Stimulated activated memory B cell treated with anti-CD40 and anti-IgM and Interleukin-4, amounts not matched to agents 10 μg/mL and 1 μg/mL and 100 μg/mL, for 72 hours (primary cell): ENCODE measurements at places on chromosomes 1 and 21.

GRCh38 chr1:10249808-10250457, 39.6 kb downstream of the KIF1B start:
- no peak for ATAC-seq

- no peak for ATAC-seq
Observed at GRCh38 chr21:15966231-15966630, 236.4 kb downstream of the USP25 start.

- ATAC-seq: no peak
Observed at GRCh38 chr1:151949371-151950193, 40.3 kb upstream of the THEM4 start.

DNA sequence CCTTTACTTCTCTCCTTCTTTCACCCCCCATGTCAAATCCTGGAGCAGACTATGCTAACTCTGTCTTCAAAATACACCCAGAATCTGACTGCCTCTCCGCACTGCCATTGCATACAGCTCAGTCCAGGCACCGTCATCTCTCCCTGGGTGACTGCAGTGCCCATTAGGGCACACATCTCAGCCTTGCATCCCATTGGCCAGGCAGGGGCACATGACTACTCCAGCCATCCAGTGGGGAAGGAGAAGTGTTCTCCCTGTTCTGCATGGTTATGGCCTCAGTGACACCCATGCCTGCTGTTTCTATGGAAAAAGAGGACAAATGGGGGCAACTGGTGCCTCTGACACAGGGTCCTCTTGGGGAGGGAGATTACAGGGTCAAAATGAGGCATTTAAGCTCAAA, 270.5 kb downstream of the MATN1 start:
- ATAC-seq: no peak

DNA sequence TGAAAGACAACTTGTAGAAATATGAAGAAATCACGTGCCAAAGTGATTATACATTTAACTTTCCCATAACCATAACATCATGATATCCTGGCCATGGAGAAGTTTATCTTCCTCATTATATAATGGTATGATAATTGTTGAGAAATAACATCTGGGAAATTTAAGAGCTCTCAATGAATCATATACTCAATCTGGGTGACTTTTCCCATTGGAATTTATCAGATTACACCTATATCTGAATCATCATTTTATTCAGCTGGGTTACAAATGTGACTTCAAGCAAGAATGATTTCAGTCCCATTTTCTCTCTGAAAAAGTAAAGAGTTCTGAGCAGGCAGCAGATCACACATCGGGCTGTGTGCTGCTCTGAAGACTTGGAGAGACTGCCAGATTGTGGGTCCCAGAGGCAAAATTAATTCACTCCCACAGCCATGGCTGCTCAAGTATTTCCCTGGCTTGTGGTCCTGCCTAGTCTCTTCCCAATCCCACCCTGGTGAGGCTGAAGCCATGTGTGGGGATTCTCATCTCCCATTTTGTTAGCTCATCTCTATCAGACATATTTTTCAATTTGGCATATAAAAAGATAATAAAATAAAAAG, 278.0 kb downstream of the MRPL39 start:
- ATAC-seq: no peak

GRCh38 chr1:74380252-74380651, 132.2 kb downstream of the LRRC53 start:
- no peak for ATAC-seq

DNA sequence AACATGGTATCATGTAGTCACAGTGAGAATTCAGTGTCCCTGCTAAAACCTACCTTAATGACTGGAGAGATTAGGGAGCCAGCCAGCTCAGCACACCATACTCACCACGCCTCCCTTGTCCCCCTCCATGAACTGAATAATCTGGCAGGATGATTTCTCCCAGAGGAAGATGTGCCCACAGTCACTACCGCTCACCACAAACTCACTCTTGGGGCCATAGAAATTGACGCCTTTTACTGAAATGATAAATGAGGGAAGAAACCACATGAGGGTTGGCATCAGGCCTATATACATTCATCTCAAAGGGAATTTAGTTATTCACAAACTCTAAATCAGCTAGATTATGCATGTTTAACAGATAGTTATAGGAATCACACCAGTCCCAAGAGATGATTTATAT, 17.4 kb downstream of the PEA15 start:
- no peak for ATAC-seq

DNA sequence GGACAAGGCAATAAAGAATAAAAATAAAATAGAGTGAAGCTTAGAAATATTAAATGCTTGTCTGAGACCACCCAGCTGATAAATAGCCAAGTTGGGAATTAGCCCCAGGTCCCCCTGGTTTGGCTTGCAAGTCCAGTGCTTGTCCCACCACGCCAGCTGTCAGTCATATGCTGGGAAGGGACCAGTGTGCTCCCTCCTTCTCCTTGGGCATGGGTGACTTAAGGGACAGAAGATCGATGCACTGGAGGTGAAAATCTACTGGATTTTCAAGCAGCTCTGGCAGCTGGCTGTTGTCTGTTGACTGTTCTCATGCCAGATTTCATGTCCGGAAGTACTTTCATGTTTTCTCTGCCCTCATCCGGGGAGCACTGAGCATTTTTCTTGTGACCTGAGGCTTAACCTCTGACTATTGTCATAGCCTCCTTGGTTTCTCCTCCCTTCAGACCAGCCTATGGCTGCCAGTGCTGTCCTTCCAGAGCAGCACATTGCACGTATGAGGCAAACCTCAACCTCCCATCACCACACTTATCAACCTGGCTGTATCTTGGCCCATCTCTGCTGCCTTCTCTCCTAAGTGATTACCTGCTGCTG, 12.4 kb downstream of the LMOD1 start:
- no peak for ATAC-seq

DNA sequence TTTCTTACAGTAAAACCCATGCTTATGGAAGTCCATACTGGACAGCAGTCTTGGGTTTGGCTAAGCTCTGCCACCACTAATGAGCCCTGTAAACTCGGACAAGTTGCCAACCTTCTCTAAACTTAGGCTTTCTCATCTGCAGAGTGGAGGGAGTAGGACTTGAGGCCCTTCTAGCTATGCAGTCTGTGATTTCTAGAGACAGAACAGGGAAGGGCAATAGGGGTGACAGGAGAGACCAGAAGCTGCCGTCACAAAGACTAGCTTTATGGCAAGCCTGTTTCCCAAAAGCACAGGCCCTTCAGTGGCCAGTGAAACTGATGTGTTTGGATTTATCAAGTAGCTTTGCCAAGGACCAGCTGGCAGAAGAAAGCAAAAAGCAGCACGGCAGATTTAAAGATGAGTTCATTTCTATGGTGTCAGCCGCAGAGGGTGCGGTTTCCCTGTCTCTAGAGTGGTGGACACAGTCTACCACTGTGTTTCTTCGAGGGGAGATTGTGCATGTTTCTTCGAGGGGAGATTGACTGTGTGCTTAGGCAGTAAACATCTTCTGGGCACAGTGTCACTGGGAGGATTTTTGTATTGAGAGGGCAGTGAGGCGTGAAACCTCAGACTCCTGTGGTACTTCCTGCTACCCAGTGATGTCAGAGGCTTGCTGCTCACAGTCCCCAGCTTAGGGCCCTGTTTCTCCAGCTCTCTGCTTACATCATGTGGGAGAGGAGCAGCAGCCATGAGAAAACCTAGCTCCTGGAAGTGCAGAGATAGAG, 119.0 kb downstream of the ROR1 start:
- ATAC-seq: peak; percentile 97

DNA sequence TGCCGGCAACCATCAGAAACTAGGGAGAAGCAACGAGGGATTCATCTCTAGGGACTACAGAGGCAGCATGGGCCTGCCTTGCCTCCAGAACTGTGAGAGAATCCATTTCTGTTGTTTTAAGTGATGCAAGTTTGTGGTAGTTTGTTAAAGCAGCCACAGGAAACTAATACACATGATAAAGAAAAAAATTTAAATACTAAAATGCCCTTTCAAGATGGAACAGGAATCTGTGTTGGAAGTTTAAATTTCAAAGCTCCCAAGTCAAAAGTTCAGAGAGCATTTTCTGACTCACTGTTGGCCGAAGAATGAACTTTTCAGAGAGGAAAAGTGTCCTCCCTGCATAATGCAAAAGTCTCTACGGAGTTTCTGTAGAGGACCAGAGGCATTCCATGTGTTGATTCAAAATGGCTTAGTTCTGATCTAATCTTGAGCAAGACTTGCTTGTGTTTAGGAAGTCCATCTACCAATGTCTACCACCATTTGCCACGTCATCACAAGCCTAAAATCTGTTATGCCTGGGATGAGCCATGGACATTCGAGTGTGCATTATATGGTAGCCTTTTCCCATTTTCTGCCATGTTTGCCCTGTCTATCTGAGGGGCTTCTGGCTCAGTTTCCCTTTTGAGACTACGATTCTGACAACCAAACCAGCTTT, 22.4 kb upstream of the ARHGAP29 start:
- ATAC-seq: no peak

- ATAC-seq: no peak
Observed at GRCh38 chr1:39694026-39694425, 2.8 kb upstream of the HPCAL4 start.

GRCh38 chr1:6037338-6037762, 8.3 kb upstream of the KCNAB2 start:
- peak; percentile 87 for ATAC-seq

- peak; percentile 89 for ATAC-seq
Observed at GRCh38 chr1:27659497-27660299, 12.3 kb downstream of the IFI6 start.

DNA sequence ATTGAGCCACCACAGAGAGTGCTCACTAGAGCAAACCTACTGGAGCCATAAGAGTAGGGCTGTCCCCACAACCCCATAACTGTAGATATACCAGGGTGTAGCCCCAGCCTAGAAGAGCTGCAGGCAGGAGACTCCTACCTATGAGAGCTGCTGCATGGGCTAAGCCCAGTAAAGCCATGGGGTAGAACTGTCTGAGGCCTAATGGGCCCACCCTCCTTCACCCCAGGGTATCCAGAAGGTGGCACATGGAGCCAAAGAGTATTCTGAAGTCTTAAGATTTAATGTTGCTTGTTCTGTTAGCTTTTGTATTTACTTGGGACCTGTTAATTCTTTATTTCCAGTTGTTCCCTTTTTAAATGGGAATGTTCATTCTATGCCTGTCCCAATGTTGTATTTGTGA, 1193.7 kb upstream of the ADGRL2 start:
- ATAC-seq: peak; percentile 43

GRCh38 chr1:86705665-86705985, 1.2 kb downstream of the SH3GLB1 start:
- no peak for ATAC-seq

- no peak for ATAC-seq
Observed at GRCh38 chr1:220696226-220696862, 6.2 kb downstream of the C1orf115 start.

DNA sequence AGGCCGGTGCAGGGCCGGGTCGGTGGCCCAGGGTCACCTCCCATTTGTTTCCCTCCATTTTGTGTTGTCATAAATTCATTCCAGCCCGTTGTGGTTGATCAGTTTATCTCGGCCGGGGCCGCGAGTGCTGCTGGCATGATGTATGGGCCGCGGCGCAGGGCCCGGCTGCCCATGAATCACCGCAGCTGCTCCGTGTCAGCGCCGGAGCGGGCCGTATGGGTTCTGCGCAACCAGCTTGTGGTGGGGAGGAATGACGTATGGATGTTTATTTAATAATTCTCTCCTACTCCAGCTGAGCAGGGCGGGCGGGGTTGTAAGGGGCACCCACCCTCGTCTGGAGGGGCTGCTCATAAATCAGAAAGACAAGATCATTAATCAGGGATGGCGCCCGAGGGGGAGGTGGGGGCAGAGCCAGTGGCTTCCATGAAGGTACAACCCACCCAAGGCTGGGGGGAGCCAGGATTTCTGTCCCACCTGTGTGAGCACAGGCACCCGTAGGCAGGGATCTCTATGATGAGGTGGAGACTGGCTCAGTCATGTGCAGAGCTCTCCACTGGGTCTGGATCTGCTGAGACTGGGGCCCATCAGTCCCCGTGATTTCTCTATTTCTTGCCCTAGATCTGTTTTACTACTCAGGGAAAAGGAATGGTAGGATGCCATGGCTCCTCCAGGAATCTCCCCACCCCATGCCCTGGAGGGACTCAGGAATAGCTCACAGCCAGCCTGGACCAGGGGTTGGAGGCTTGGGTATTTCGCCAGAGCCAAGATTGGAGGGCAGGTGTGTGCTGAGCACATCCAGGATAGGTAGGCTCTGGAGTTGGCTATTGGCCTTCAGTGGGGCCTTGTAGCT, 27.8 kb downstream of the TMEM53 start:
- no peak for ATAC-seq

GRCh38 chr1:200899451-200899915, 4.8 kb downstream of the INAVA start:
- no peak for ATAC-seq

DNA sequence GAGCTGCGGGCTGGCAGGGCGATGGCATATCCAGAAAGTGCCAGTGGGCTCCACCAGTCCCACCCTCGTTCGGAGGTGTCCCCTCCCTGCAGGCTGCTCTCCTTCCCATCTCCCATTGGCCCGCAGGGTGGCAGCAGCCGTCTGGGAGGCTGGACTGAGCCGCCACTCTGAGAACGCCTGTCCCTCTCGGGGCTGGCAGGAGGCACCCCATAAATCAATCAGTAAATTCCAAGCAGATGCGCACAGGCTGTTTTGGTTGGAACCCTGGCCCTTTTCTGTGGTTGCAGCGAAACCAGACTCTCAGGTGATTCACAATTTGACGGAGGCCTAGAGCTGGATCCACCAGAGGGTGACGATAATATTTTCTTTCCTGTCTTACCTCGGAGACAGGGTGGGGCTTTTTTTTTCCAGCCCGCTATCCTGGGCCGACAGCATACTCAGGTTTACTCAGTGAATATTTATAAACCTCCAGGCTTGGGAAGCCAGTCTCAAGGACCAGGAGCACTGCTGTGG, 99.7 kb downstream of the GLIS1 start:
- ATAC-seq: no peak

- no peak for ATAC-seq
Observed at GRCh38 chr1:158212320-158212719, 31.6 kb downstream of the CD1D start.

DNA sequence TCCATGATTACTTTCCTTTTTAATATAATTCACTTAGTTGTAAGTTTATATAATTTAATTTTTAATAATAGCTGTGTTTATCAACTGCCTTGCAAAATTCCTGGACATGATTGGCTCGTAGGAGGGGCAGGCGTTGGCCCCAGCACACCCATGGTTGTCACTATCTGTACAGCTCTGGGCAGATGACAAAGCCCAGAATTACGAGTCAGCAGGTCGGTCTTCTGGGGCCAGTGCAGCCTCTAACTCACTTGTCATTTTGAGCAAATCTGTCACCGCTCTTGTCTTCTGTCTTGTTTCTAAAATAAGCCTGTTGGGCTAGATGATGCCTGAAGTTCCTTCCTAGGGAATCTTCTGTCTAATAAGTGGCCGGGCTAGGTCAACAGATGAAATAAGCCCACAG, 21.4 kb upstream of the LRRC38 start:
- ATAC-seq: no peak

- no peak for ATAC-seq
Observed at GRCh38 chr1:235068158-235069121, 60.2 kb downstream of the TOMM20 start.

- ATAC-seq: no peak
Observed at GRCh38 chr1:64624808-64625207, 120.1 kb upstream of the RAVER2 start.

GRCh38 chr1:15172405-15173259, 19.1 kb downstream of the TMEM51 start:
- no peak for ATAC-seq

- ATAC-seq: no peak
Observed at GRCh38 chr1:2934156-2934540, 87.1 kb upstream of the ACTRT2 start.
